ENCODE measurements at places on chromosomes 7 and 10.

DNA sequence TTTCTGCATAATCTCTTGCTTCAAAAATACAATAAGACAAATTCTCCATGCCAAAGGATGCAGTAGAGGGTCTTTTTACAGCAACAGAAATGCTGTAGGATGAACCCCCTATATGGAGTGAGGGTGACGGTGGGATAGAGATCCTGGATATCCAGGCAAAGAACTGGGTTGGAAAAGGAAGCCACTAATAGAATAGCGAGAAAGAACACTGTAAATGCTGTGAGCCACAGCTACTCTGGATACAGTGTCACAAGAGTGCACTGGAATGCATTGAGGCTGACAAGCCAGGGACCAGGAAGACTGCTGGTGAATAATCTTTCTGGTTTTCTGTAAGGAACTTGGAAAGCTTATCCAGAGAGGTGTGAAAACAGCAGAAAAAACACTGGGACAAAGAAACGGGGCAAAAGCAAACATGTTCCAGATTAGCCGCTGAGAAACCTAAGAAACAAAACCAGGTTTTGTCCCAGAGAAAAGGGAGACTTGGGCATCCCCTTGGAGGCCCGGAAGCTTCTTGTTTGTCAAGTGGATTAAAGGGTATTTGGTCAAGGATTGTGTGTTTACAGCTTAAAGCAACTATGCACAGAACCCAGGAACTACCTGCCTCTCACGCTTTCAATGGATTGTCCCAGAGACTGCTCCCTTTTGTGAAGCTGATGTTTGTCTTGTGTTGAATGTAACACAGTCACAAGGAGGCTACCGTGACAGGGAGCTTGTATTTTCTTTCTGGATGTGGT is 6.2 kb upstream of the MSMB start:
- no peak for DNase-seq

- no peak for DNase-seq
Observed at GRCh38 chr7:142832417-142832816, 22.5 kb upstream of the EPHB6 start.

DNA sequence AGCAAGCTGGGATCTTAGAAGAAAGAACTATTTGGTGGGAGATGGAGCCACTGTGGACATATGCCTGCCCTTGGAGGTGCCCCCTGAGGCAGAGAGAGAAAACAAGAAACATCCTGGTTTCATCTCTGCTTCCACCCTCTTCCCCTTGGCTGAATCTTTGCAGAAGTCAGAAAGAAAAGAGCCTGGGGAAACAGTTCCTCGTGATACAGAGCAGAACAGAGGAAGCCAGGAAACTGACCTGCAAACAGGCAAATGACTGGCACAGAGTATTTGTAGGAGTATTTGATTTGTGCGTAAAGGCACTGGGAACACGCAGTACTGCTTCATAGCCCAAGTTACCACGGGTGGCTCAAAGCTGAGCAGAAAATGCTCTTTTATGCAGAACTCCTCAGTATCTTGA is 7.0 kb upstream of the KEL start:
- DNase-seq: no peak

DNA sequence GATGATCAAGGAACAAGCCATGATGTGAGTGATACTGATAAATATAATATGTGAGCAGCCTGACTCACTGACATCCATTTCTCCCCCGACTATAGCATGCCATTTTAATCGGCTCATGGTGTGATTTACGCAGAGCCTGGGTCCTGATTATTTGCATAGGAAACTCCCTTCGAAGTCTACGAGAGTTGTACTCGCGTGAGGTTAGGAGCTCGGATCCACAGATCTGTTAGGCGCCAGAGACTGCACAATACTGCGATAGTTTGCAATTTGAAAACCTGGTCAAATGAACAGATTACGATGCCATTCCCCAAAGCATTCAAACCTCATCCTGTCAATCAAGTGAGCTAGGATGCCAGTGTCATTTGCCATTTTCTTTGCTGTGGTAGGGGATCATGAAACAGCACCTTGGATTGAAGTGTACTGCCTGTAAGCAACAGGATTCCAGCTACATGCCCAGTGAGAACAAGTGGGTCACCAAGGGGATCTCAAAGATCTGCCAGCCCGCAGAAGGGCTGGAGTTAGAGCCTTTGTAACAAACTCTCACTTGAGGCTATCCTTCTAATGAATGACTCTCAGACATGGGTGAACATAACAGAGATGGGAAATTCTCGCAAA is 158.3 kb downstream of the FRMD4A start:
- DNase-seq: no peak

- no peak for DNase-seq
Observed at GRCh38 chr7:105975770-105976417, 12.8 kb downstream of the CDHR3 start.

DNA sequence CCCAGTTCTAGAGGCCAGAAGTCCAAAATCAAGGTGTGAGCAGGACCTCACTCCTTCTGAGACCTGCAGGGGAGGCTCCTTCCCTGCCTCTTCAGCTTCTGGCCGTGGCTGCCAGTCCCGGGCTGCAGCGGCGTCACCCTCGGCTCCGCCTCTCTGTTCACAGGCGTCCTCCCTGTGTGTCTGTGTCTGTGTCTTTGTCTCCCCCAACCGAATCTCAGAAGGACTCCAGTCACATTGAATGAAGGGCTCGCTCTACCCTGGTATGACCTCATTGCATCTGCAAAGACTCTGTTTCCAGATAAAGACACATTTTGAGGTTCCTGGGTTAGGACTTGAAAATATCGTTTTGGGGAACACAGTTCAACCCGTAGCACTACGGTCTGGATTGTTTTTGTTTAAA is 33.1 kb upstream of the GALNT11 start:
- peak; percentile 29 for DNase-seq

- DNase-seq: no peak
Observed at GRCh38 chr7:16498122-16498521, 28.5 kb upstream of the LRRC72 start.

DNA sequence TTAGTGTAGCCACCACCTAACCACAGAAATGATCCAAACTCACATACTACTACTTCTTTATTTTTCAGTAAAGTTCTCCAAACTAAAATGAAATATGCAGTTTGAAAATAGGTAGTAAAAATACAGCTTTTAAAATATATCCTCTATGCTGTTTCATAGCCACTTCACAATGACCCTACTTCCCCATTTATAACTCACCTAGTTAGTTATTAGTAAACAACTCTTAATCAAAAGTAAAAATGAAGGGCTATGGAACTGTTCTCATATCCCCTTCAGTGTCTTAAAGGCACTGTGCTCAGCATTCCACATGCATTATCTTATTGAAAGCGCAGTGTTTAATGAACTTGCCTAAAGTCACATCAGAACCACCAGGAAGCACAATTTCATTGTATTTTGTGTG is 43.5 kb downstream of the KMT2C start:
- no peak for DNase-seq

DNA sequence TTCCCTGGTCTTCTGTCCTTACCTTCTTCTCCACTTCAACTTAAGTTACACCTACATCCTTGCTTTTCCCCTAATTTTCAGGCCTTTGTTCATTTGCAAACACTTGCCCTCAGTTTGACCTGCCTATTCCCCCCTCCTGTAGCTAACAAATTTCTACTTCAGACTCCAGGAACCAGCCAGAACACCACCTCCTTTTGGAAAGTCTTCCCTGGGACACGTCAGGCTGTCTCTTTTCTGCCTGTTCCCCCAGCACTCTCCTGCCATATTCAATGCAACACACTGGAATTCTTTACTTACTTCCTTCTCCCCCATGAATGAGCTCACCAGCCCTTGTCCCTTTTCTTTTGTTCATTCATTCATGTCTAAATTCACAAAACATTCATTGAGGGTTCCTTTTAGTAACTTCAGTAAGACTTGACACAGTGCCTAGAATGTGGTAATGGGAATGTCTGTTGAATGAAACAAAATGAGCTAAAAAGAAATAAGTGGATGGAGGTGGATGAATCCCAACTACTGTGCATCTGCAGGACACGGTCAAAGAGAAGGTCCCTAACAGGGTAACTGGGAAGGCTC is 478.0 kb downstream of the KCNMA1 start:
- DNase-seq: no peak

DNA sequence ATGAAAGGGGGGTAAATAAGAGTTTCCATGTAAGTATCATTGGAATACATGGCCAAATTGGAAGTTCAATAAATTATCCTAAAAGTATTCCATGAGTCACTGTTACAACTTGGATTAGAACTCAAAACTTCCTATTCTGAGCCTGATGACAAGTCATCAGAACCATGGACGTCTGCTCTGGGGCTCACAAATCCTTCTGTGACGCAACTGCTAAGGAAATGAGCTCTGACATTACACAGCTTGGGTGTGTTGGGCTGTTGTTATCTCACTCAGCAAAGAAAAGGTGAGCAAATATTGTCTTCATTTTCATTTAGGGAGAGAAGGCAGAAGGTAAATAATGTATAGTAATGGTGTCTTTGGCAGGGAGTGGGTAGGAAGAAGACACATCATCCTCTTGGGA is 214.8 kb upstream of the ADO start:
- DNase-seq: no peak

DNA sequence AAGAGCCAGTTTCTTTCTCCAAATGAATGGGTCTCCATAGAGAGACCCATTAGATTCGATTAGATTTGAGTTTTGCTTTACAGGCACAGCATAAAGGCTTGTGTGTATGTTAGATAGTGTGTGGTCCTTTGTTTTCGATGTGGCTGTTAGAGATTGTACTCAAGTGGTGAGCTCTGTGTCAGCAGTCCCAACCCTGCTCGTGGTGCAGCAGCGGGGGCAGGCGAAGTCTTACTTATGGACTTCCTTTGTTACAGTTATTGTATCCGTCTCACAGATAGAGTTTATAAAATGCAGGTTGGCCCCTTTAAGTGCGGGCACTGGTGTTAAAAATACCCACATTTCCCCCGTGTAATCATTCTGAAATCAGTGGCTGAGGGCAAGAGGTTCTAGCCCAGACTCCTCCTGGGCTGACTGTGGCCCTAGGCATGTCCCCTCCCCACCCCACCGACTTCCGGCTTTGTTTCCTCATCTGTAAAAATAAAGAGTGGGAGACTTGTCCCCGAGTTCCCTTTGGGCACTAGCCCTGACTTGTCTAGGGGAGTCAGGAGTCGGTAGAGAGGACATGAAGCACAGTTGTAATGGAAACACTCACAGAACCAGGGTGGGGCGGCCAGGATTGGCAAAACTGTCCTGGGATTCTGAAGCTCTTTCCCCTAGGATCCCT is 28.6 kb downstream of the MTURN start:
- peak; percentile 67 for DNase-seq

GRCh38 chr10:6917125-6917524 is 337.0 kb upstream of the PRKCQ start:
- no peak for DNase-seq

GRCh38 chr10:23362879-23363792 is 18.5 kb upstream of the C10orf67 start:
- DNase-seq: peak; percentile 69

- no peak for DNase-seq
Observed at GRCh38 chr7:2154121-2154520, 78.6 kb downstream of the MAD1L1 start.

- DNase-seq: no peak
Observed at GRCh38 chr10:86506499-86506898, 15.1 kb downstream of the WAPL start.

GRCh38 chr7:128176696-128177095 is 64.4 kb upstream of the LEP start:
- no peak for DNase-seq

- no peak for DNase-seq
Observed at GRCh38 chr10:48187713-48188485, 86.6 kb downstream of the FRMPD2 start.

DNA sequence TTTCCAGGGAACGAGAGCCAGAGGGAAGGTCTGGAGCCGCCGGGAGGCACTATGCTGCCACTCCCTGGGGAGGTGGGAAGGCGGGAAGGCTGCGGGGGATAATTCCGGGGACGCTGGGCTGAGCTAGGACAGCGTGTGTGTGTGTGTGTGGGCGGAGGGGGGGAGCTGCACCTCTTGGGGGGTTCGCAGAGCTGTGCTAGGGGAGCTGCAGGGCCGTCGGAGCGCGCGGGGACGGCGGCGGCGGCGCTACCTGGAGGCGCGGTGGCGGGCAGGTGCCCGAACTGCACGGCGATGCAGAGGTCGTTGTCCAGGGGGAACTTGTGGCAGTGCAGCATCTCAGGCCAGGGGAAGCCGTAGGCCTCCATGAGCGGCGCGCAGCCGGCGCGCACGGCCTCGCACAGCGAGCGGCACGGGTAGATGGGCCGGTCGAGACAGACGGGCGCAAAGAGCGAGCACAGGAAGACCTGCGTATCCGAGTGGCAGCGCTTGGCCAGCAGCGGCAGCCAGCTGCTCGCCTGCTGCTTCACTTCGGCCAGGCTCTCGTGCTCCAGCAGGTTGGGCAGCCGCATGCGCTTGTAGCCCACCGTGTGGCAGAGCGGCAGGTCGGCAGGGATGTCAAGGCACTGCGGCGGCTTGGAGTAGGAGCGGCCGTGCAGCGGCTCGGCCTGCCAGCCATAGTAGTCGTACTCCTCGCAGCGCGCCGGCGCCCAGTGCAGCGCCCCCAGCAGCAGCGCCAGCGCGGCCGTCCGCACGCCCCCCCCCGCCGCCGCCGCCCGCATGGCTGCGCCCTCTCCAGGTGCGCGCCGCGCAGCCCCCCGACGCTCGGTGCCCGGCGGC is 526 bp downstream of the SFRP5 start:
- peak; percentile 11 for DNase-seq

GRCh38 chr7:44281811-44282600 is 43.4 kb downstream of the CAMK2B start:
- no peak for DNase-seq

GRCh38 chr7:44497155-44498027 is 6.9 kb upstream of the NUDCD3 start:
- no peak for DNase-seq

GRCh38 chr7:35758421-35758820 is 42.4 kb upstream of the SEPTIN7 start:
- DNase-seq: peak; percentile 16

GRCh38 chr7:99312316-99313203 is 13.1 kb upstream of the ARPC1A start:
- peak; percentile 74 for DNase-seq

DNA sequence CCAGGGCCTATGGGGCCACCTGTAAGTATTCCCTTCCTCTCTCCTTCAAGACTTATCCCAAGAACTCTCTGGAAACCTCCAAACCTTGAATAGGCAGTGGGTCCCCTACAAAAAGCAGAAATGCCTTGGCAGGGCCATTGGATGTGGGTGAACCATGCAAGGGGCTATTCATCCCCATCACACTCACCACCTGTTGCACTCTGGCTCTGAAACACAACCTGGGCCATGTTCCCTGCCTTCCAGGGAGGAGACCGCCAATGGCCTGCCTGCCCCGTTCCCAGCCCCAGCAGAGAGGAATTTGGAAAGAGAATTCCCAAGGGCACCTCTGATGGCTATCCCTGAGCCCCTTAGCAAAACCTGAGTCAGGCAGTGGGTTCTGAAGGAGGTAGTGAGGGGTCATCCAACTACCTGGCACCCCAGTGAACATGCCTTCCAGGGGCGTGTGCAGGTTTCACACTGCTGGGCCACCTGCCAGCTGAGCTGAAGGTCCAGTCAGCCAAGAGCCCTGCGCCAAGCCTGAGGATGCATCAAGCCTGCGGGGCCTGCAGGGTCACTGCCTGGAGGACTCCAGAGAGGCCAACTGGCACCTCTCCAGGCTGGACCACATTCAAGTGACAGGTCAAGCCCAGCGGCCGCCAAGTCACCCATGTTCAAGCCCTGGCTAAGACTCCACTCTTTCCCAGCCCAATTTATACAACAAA is 101.3 kb downstream of the COL13A1 start:
- DNase-seq: no peak

GRCh38 chr7:100516135-100516812 is 22.7 kb upstream of the AGFG2 start:
- peak; percentile 89 for DNase-seq

GRCh38 chr10:83663918-83664317 is 475.4 kb upstream of the GHITM start:
- DNase-seq: no peak
